ENCODE measurements at places on chromosomes 11 and 22.

GRCh38 chr11:130171534-130171933, 12.0 kb downstream of the ST14 start:
- DNase-seq, result no peak

DNA sequence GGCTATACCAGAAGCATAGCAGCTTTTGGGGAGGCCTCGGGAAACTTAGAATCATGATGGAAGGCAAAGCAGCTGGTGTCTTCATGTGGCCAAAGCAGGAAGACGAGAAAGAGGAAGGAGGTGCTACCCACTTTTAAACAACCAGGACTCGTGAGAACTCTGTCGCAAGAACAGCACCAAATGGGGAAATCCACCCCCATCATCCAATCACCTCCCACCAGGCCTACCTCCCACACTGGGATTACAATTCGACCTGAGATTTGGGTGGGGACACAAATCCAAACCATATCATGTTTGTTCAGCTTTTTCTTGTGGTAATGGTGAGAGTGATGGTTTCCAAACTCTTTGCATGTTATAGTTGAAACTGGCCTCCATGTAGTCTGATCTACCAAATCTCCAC, 32.5 kb upstream of the OR10D3 start:
- no peak for DNase-seq

DNA sequence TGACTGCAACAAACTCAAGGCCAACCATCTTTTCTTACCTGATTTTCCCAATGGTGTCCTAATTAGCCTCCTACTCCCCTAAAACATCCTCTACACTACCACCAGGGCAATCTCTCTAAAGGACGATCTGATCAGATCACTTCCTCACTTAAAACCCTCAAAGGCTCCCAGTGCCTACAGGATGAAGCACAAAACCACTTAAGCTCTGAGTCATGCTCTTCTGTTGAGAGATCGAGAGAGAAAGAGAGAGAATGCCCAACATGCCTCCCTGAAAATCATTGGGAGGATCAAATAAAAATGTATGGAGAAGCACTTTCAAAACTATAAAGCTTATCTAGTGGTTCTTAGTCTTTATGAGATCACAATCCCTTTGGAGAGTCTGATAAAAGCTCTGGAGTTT, 171.1 kb downstream of the CADM1 start:
- DNase-seq, result no peak

GRCh38 chr22:26259510-26259909, 90.2 kb downstream of the SEZ6L start:
- no peak for DNase-seq

DNA sequence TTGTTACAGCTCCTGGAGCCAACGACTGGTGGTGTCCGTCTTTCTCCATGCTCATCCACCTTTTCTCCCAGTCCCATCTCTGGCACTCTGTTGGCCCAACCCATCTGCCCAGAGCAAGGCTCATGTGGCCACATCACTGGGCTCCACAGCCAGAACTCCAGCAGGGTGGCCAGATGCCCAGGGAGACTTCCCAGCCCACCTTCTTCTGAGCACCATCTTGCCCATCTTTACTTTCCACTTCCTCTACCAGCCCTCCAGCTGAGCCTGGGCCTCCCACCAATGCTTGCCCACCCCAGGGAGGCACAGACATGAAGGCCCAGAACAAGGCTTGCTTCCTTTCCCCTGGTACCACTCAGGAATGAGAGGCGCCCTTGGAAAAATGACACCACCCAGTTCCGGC, 116.8 kb downstream of the BUD13 start:
- no peak for DNase-seq

DNA sequence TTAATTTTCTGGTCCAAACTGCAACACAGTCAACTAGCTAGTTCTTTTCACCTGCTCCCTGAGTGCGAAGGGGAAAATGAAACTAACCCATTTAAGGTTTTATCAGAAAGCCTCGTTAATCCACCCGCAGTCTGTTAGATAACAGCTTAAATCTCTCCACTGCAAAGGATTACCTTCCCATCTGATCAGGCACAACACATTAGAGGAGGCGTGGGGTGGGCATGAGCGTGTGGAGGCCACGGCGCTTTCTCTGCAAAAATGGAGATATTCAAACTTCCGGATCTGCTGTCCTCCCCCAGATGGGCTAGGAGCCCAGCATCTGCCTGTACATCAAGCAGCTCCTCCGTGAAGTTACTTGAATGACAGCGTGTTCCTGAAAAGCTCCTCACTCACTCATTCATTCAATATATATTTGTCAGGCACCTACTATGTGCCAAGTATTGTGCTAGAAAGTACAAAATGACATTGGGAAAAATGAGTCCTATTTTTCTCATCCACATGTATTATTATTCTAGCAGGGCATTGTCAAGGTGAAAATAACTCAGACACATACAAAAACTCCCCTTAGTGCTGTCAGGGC, 13.5 kb upstream of the ANKK1 start:
- DNase-seq, result no peak

DNA sequence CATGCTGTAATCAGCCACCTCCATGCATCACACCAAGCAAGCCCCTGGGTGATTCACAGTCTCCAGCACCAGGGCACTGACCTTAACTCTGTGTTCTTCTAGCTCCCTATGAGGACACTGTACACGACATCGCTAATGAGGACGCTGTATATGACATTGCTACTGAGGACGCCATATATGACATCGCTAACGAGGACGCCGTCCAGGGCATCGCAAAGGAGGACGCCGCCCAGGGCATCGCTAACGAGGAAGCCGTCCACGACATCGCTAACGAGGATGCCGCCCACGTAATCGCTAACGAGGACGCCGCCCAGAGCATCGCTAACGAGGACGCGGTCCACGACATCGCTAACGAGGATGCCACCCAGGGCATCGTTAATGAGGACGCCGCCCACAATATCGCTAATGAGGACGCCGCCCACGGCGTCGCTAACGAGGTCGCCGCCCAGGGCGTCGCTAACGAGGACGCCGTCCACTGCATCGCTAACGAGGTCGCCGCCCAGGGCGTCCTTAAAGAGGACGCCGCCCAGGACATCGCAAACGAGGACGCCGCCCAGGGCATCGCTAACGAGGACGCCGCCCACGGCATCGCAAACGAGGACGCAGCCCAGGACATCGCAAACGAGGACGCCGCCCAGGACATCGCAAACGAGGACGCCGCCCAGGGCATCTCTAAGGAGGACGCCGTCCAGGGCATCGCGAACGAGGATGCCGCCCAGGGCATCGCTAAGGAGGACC, 34.5 kb upstream of the DGCR6L start:
- no peak for DNase-seq

- no peak for DNase-seq
Observed at GRCh38 chr11:112637076-112637475, 324.1 kb upstream of the NCAM1 start.

GRCh38 chr11:115737875-115738274, 233.7 kb upstream of the CADM1 start:
- DNase-seq, result no peak

DNA sequence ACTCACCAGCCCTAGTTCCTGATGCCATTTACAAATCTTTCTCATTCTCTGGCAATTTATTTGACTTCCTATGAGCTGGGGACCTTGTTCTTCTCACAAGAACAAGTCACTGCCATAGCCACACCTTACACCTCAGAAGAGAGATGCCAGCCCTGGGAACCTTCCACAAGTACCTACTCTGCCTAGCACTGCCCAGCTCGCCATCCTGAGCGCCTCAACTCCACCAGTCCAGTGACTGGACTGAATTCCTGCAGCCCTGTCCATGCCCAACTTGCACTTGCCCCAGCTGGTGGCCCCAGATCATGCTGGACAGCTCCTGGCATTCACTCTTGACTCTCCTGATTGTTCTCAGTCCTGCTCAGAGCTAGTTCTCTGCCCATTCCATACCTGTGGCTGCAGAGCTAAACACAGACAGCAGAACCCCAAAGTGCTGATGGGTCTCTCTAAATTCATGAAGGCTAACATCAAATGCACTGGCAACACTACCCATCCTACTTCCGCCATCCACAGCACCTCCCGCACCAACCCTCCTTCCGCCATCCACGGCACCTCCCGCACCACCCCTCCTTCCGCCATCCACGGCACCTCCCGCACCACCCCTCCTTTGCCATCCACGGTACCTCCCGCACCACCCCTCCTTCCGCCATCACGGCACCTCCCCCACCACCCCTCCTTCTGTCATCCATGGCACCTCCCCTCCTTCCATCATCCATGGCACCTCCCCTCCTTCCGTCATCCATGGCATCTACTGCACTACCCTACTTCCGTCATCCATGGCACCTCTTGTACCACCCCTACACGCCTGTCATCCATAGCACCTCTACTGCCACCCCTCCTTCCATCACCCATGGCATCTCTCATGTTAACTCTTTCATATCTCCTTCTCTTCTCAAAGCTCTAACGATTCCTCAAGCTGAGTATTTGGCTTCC, 23.6 kb upstream of the SLC25A1 start:
- DNase-seq, result no peak

GRCh38 chr11:8685306-8685705, 2.7 kb downstream of the RPL27A start:
- DNase-seq, result no peak

- no peak for DNase-seq
Observed at GRCh38 chr11:66467756-66468155, 1.1 kb downstream of the PELI3 start.

GRCh38 chr11:126528075-126528474, 172.6 kb downstream of the ST3GAL4 start:
- no peak for DNase-seq

GRCh38 chr11:14552089-14552488, 31.9 kb upstream of the PSMA1 start:
- no peak for DNase-seq

DNA sequence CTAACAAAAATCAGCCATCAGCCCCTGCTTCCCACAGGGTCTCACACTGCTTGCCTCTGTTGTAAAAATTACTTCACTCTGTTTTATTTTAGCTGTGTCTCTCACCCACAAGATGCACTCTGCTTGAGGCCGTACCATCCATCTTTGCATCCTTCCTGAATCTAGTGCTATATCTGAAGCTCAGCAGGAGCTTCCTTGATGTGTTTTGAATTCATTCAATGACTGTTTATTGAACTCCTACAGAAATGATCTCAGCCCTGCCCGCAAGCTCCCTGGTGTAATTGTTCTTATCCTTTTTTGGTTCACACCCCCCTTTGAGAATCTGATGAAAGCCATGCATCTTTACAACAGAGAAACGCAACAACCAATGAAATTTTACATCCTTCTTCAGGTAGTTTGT, 310.2 kb upstream of the ZC3H12C start:
- no peak for DNase-seq

DNA sequence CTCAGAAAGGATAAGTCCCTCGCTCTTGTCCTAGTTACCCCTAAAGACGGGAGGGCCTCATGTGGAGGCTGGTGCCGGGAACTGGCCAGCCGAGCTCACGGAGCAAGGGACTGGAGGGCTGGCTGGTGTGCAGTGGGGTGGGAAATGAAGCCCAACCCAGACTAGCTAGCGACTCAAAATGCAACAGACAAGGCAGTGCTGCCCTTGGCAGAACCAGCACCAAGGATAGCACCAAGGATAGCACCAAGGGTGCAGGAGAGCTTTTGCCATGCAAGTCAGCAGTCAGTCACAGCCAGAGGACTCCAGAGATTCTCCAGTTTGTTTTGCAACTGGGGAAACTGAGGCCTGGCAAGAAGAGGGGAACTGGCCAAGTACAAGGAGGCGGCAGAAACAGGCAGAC, 6.5 kb upstream of the BATF2 start:
- DNase-seq, result no peak

DNA sequence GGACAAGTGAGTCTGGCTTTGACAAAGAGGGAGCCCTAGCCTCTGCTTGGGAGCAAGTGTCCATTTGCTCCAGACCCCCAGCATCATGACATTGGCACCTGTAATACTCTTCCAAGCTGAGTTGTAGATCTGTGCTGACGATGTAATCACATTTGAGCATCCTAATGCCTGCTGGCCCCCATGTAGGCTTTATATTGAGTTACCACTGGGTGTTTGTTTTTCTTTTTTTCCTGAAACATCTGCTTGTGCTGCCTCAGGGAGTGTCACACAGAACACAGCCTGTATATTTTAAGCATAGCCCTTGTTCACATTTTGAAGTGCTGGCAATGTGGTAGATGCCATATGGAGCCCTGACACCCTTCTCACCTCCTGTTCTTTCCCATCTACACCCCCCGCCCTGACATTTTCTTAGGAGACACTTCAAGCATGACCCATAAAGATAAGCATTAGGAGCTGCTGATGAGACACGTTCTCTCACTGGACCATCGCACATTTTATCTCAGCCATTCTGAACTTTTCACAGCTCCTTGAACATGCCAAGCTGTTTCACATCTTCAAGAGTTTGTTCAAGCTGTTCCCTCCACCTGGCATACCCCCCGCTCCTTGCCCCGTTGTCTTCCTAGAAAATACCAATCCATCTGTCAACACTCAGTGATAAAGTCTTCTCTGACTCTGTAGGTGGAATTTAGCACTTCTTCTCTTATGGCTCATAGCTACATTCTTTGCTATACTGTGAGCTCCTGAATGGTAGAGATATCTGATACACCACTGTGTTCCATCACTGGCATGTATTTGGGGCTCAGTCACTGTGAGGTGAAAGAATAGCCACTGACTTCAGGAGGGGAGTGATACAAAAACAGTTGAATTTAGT, 128.7 kb downstream of the TRIM44 start:
- DNase-seq, result no peak

DNA sequence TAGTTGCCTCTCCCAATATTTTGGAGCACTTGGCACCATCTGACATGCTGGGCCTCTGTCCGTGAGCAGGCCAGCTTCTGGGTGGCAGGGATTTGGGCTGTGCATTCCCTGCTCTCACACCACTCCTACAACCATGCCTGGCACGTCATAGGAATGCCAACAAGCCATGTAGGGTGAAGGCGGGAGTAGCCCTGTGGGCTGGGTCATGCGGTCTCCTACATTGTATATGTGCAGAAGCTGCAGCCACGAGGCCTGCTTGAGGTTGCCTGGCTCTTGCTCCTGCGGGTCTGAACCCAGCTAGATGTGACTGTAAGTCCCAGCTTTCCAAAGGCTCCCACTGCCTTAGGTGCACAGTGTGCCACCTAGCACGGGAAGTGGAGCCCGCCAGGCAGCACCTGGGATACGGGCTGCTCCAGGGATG, 14.5 kb downstream of the MYEOV start:
- DNase-seq, result no peak

GRCh38 chr11:114379394-114380069, 20.8 kb downstream of the C11orf71 start:
- no peak for DNase-seq

GRCh38 chr22:24157822-24158135, 23.5 kb upstream of the SUSD2 start:
- no peak for DNase-seq

GRCh38 chr11:92253945-92254344, 29.3 kb downstream of the FAT3 start:
- no peak for DNase-seq

DNA sequence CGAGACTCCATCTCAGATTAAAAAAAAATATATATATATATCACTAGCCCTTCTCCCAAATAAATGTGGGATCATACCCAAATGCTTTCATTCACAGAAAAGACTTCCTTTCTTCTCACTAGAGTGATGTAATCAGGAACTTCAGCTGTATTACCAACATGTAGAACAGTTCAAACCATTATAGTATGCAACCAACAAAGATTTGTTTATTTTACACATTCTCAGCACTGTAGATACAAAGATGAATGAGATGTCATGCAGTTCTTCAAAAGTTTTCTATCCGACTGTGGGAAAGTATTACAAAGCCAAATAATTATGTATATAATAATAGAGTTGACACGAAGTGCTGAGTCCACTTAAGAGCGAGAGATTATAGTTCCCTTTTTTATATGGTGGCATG, 22.2 kb upstream of the ZNF143 start:
- DNase-seq, result no peak

Data from T-cell (primary cell).